Lung (tissue), 17 donors: ENCODE measurements at places on chromosomes 3 and 15. TPM values are rescaled to one million over a fixed set of nuclear protein-coding genes. Genes with fewer than 3 reads are reported as not detected.

GRCh38 chr15:70646169-70646568, 117.2 kb downstream of the UACA start:
- no peaks in the 10 kb centered on the region for H3K36me3 ChIP-seq
- H3K4me1 ChIP-seq, result no peaks in the 10 kb centered on the region
- no peaks in the 10 kb centered on the region for H3K27me3 ChIP-seq
- H3K4me3 ChIP-seq, result no peak overlapping the region
- no peak for DNase-seq

DNA sequence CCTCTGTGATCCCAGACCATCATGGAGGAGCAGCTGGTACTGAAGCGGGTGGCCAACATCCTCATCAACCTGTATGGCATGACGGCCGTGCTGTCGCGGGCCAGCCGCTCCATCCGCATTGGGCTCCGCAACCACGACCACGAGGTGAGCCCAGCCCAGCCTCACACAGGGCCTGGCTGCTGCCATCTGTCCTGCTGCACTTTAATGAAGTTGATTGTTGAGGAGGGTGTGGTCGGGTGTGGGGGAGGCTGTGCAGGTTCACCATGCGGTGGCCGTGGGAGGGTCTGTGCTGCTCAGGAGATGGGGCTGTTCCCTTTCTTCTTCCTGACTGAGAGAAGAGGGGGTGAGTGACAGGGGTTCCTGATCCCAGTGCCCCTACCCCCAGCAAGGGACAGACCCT, 30.6 kb downstream of the ACAD9 start:
- no peak overlapping the region for H3K4me3 ChIP-seq
- H3K4me1 ChIP-seq, result no peaks in the 10 kb centered on the region
- H3K36me3 ChIP-seq, result peaks cover 39% of the 10 kb centered on the region
- no peak for DNase-seq
- H3K27ac ChIP-seq, result no peak overlapping the region
- H3K27me3 ChIP-seq, result no peaks in the 10 kb centered on the region

- DNase-seq, result no peak
- H3K4me1 ChIP-seq, result no peaks in the 10 kb centered on the region
- no peaks in the 10 kb centered on the region for H3K27me3 ChIP-seq
- no peaks in the 10 kb centered on the region for H3K36me3 ChIP-seq
Observed at GRCh38 chr15:101099183-101099582, 152.7 kb downstream of the CHSY1 start.

DNA sequence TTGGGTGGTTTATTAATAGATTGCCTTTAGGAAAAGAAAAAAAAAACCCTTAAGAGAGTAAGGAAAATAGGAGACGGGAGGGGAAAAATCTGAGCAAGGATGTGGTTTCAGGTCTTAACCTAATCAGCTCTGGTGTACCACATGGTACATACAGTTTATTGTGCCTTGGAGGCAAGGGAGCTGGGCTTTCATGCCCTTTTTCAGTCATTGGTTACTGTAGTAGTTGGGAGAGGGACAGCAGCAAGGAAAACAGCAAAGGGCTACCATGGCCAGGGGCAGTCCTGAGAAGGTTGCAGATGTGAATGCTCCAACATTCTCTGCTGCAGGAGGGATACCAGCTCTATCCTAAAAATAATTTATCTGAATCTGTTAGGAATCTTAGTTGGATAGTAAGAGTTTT, 5.9 kb downstream of the CMC1 start:
- H3K4me3 ChIP-seq, result no peak overlapping the region
- no peaks in the 10 kb centered on the region for H3K36me3 ChIP-seq
- no peaks in the 10 kb centered on the region for H3K27me3 ChIP-seq
- DNase-seq, result no peak

- no peak overlapping the region for H3K4me3 ChIP-seq
- peaks cover 21% of the 10 kb centered on the region for H3K36me3 ChIP-seq
- peaks cover 2% of the 10 kb centered on the region for H3K4me1 ChIP-seq
Observed at GRCh38 chr3:44960387-44961026, 15.5 kb downstream of the ZDHHC3 start.

GRCh38 chr3:52068730-52069129, 12.4 kb upstream of the DUSP7 start:
- no peak overlapping the region for H3K27ac ChIP-seq
- no peak overlapping the region for H3K4me3 ChIP-seq
- no peaks in the 10 kb centered on the region for H3K4me1 ChIP-seq
- no peak for DNase-seq

CAMK1 gene
- total RNA-seq, result 21.7 TPM

CFAP100 gene
- 10.4 TPM for total RNA-seq

FGD5 gene
- total RNA-seq, result 58.5 TPM
